ENCODE measurements at places on chromosomes 3 and 15.
A peak's percentile ranks its signal among the peaks of the same experiment; 100 is the strongest.

DNA sequence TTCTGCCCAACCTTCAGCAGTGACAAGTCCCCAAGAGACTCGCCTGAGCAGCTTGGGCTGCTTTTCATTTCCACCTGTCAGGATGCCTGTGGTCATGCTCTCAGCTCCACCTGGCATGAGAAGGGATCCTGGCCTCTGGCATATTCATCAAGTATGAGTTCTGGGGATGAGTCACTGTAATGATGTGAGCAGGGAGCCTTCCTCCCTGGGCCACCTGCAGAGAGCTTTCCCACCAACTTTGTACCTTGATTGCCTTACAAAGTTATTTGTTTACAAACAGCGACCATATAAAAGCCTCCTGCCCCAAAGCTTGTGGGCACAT is 3.5 kb downstream of the MYD88 start:
- no peak for DNase-seq

- DNase-seq = no peak
Measured at GRCh38 chr3:174413062-174413912, 445.8 kb upstream of the NAALADL2 start.

DNA sequence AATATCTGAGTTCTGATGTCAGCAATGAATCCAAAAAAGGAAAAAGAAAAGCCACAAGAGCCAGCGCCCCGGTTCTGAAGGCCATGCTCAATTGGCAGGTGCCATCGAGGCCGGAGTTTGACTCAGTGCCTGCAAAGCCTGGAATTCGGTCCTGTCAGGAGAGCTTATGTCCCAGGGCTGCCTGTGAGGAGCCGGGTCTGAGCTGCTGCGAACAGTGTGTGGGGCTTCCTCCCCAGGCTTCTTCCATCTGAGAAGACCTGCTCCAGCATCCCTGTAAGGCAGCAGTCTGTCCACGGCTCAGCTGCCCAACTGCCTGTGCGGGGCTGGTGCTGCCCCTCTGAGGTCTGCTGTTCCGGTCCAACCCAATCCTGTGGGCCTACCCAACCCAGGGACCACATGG is 46.1 kb downstream of the ROPN1B start:
- DNase-seq = no peak

GRCh38 chr15:50418041-50418583 is 6.1 kb upstream of the USP8 start:
- DNase-seq = peak; percentile 71

- no peak for DNase-seq
Measured at GRCh38 chr3:139338405-139338804, 5.4 kb upstream of the MRPS22 start.

DNA sequence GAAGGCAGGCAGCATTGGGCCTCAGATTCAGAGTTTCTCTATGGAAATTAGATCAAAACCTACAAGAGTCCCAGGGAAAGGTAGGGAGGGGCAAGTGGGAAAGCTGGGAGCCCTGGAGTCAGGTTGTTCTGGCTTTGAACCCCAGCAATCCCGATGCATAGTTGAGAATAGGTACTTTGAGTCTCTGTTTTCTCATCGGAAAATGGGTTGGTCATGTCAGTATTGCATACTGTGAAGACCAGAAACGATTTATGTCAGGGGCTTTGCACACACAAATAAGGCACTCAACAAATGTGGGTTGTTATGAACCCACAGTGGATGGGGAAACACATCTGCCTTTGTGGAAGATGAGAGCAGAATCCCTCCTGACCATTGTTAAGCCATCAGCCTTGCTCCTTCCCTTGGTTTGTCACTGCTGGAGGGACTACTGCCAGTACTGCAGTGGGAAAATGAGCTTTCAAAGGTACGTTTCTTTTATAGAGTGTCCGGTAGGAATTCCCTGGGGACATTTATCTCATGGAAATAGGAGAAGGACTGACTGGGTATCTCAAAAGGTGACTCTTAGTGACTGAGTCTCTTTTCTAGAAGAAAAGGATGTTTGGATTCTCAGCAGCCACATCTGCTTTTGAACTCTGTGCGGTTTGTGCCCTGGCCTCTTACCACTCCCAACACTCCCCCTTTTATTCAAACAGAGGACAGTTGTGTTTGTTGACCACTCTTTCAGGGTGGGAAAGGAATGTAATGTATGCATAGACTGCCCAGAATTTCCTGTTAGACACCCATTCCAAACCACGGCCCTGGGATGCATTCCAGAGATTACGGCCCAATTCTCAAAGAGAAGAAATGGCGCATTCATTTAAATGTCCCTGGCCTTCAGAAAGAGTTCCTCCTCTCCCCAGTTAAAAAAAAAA is 54.6 kb upstream of the VILL start:
- DNase-seq = no peak
